ENCODE measurements at places on chromosomes 6 and 20.

DNA sequence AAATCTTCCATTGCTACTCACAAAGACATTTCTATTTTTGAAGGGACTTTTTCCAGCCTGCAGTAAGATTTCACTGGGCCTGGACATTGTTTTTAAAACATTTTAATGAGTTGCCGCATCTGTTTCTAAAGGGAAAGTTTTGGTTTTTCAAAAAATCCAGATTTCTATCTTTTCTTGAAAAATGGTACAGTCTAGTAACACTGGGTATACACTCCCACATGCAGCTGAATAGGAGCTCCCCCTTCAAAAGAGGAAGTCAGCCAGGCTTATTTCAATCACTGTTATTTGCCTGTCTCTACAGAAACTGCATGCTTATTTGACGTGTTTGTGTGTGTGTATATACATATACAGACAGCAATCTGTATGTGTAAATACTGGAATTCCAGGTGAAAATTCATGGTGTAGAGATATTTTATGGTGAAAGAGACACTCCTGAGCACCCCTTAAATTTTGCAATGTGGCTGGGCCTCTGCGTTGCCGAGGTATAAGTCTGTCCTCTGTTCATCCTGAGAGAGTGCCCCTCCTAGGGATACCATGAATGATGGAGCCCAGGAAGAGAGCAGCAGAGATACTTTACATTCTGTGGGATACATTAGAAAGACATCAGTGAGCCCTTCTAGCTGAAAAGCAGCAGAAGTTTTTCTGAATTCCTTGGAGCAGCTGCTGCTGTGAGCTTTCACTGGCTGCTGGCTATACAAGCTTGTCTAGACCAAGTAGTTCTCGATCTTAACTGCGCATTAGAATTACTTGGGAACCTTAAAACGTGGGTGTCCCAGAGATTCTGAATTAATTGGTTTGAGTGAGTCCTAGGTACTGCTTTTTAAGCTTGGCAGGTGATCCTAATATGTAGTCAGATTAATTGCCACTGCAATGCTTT lies 12.0 kb upstream of the ABRACL start:
- no peak for DNase-seq

DNA sequence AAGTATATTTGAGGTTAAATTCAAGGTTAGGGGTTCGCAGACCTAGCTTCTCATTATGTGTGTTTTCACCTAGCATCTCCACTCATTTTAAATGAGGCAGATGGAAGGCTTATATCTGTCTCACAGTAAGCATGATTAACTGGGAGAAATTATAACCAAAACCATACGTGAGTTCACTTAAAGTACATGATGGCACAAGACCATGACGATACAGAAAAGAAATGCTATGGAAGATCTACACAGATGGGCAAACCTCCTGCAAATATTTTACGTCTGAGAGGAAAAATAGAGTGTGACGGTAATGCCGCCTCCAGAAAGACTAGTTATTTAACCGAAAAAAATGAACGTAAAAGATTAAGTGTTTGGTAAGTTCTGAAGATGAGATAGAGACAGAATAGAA lies 337.8 kb downstream of the FARS2 start:
- no peak for DNase-seq

DNA sequence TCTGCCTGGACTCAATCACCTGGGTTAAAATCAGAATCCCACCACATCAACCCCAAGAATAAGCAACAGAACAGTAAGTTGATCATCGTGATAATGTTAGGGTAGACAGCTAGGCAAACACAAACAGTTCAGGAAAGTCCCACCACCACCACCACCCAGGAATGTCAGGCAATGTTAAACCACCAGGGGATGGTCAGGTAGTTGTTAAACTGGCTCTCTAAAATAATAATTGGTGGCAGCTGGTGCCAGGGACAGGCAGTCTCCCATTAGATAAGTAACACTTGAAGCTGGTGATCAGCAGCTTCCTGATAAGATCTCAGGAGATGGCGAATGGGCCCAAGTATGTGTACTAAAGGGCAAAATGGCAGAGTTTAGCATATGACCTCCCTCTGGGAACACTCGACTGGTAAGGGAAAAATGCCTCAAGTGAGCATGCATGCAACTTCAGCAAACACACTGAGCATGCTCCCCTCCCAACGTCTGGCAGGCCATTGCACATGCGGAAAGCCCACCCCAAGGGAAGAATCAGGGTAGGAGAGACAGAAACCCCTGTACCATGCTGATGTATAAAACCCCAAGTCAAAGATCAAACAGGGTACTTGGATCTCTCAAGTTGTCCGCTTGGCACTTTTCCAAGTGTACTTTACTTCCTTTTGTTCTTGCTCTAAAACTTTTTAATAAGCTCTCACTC lies 66.6 kb downstream of the IPCEF1 start:
- DNase-seq = no peak

DNA sequence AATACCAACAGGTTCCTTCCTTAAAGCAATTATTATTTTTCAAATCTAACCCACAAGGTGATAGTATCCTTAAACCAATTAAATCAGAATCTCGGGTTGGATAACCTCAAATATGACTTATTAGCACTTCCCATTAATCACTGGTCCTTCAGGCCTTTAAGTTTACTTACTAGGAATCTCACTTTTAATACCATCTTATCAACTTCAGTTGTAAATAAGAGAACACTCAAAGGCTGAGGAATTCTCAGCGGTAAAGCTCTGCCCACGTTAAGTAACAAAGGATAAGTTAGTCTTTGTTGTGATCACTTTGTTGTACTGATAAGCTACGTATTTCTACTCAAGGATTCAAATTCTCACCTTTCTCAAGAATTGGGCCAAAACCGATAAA lies 82.0 kb downstream of the OR2B2 start:
- DNase-seq = no peak

GRCh38 chr20:23622839-23623343 lies 14.9 kb downstream of the CST3 start:
- peak; percentile 47 for DNase-seq

- DNase-seq = no peak
Observed at GRCh38 chr6:44224029-44224964, 902 bp downstream of the SLC29A1 start.

GRCh38 chr6:118665011-118665410 lies 13.6 kb upstream of the CEP85L start:
- DNase-seq = no peak

DNA sequence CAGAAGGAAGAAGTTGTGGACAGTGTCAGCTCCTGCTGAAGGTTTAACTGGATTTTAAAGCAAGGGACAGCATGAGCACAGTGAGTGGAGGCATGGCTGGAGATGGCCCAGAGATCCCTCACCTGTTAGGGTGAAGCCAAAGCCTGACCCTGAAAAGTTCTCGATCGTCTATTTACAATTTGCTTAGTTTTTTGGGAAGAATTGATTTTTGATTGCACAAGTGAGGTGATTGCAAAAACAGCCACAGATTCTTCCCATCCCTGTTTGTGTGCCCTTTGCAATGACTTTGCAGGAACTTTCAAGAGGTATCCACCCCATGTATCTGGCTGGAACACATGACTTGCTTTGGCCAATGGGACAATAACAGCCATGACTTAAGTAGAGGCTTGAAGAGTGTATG lies 170.1 kb downstream of the TFAP2C start:
- no peak for DNase-seq

DNA sequence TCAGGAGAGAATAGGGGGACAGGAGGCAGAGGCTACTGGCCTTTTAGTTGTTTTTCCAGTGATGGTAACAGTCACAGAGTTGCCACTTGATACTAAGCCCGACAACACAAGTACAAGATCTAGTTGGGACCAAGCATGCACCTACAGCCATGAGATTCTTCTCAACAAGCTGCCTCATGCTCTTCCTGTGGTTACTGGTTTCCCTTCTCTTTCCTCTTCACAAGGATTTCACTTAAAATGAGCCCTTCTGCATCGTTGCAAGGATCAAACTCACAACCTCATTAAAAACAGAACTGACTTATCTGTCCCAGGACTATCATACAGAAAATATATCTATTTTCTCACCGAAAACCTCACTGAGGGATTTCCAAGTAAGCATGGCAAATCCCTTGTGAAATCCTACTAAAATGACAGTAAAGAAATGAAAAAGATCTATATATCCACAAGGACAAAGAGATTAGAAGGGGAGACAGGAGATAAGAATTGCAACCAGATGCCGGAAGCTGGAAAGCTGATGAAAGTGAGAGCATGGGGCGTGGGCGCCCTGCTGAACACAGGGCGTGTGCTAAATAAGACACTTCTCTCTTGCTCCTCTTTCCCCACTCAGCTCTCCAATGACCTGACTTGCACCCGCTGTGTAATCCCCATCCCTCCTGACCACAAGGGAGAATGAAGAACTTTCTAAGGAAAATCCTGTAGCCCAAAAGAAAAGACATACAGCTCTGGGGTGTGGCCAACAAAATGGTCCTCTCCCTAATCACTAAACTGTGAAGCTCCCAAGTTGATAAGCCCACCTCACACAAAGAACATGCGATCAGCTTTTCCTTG lies 13.4 kb downstream of the MTFR2 start:
- no peak for DNase-seq

GRCh38 chr6:69631552-69632346 lies 165.1 kb downstream of the LMBRD1 start:
- no peak for DNase-seq

DNA sequence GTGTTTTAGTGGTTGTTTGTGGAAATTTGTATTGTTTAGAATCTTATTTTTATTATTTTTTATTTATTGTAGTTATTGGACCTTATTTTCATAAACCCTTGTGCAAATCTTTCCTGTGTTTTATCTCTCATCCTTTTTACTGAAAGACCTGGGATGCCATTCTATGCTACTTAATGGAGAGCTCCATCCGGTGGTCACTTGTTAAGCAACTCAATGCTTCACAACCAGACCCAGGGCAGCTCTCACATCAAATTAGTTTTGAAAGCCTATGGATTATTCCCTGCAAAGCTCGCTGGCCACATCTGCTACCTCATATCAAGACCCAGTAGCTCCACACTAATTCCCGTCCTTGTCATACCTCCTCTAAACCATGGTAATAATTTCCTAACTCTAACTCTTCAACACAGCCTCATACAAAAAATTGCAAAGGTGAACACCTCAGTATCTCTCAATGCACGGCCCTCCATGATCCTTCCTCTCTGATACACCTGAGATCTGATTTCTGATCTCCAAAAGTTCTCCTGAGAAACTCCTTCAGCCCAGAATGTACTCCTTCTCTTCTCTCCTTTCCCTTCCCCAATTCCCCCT lies 296.6 kb upstream of the MANEA start:
- DNase-seq = no peak

- DNase-seq = no peak
Observed at GRCh38 chr6:55955684-55956083, 80.3 kb upstream of the BMP5 start.

DNA sequence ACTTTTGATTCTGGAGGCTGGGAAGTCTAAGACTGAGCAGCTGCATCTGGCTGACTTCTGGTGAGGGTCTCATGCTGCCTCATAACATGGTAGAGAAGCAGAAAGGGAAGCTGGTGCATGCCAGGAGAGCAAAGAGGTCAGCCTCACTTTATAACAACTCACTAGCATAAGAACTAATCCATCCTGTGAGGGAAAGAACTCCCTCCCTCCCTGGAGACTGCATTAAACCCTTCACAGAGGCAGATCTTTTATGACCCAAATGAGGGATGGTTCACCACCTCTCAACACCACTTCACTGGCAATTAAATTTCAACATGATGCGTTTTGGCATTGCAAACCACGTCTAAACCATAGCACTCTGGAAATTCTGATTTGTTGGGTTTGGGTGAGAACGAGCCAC lies 33.9 kb downstream of the STXBP5 start:
- no peak for DNase-seq

DNA sequence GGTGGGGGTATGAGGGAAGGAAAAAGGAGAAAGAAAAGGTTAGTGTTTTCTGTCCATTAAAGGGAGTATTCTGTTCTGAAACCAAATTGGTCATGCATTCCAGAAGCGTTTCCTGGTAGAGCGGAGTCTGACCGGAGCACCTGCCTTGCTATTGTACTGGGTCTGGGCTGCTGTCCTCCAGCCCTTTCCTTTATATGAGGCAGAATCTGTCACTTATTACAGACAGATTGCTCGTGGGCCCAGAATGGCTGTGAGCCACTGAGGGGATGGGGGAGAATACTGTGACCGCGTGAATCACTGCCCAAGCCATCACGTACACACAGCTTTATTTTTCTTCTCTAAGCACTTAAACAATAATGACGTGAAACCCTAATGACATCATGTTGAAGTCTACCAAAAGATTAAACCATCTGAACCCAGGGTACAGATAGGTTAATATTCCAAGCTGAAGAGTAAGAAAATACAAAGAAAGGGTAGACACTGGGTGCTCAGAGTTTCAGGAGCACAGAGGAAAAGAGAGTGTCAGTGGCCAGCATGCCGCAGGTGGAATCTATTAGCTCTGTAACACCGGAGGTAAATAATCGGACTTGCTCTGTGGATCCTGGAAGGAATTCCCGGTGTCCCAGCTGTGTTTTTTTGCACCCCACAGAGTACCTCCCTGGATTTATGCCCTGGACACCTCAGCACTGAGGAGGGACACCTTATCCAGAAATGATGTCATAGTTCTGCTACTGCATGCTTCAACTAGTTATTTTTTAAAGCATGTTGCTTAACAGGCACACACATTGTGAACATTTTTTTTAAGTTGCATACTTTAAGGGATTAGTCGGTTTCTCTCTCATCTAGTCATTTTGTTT lies 573.3 kb downstream of the PKHD1 start:
- no peak for DNase-seq

DNA sequence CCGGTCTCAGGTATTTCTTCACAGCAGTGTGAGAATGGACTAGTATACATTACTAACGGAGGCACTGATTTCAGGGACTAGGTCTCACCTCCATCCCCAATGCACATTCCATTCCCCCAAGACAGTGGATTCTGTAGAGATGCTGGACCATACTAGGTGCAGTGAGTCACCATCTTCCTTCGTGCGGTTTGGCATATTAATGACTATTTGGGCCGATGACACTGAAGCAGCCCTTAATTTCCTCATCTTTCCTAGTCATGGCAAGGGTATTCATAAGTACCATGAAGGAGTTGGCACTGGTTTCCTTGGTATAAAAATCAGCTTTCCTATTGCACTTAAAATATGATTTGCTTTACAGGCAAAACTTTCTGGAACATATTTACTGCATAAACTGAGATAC lies 121.4 kb upstream of the TRAF3IP2 start:
- no peak for DNase-seq

GRCh38 chr6:1055015-1055921 lies 256.6 kb upstream of the FOXQ1 start:
- DNase-seq = no peak

DNA sequence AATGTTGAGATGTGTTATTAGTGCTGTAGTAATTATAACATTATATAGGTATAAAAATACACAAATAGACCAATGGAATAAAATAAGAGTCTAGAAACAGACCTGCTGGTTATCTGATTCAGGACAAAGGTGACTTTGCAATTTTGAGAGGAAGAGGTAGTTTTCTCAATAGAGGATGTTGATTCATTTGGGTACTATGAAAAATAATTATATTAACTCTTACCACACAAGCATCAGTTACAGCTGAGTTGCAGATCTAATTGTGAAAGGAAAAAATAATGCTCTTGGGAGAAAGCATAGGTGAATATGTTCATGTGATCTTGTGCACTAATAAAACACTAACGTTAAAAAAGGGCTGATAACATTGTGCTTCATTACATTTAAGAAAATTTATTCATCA lies 103.0 kb downstream of the BCKDHB start:
- DNase-seq = no peak

GRCh38 chr6:78484198-78485064 lies 382.9 kb upstream of the IRAK1BP1 start:
- no peak for DNase-seq
